Panc1 (cell line): ENCODE measurements at places on chromosomes 2 and 18.

DNA sequence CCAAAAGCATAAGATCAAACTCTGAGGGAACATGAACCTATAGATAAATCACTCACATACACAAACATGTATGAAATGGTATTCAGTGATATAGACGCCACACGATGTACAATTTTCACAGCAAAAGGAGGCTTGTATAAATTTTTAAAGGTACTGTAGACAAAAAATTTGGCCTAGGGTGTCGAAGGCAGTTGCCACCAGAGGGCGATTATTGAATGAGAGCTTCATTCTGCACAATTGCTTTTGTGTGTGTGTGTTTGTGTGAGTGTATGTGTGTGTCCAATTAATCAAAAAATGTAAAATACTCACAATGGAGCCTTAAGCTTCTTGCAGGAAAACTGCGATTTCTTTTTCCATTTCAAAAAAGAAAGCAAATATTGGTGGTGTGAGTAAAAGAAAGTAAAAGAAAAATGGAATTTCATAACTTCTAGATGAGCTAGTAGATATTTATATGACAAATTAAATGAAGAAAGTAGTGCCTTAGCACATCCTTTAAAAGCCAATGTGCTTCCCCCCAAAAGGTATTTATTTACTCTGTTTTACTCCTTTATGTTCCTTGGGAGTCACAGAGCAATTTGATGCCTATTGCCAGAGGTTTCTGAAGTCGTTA is 800.1 kb downstream of the SATB2 start:
- peak; percentile 5 for DNase-seq

GRCh38 chr18:70151614-70152013 is 53.9 kb downstream of the RTTN start:
- no peak for DNase-seq

DNA sequence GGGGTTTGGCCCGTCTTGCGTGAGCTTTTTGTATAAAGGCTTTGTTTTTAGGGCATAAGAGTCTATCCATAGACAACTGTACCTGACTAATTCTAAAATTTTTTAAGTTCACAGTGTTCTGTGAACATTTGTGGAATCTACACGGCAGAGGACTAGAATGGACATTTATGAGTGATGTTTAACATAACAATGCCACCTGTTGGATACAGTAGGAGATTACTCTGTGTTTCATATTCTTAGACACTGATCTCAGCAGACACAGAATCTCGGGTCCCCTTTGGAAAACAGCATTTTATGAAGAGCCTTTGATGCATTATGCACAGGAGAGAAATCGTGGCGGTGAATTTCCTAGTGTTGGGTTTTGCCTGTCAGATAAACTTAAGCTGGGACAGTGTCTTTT is 752.2 kb downstream of the DPP10 start:
- DNase-seq, result no peak

GRCh38 chr18:43442571-43442970 is 165.3 kb upstream of the SYT4 start:
- DNase-seq, result no peak

GRCh38 chr2:112343827-112344585 is 68.6 kb downstream of the ZC3H6 start:
- DNase-seq, result no peak

GRCh38 chr2:128735296-128735960 is 416.8 kb upstream of the HS6ST1 start:
- no peak for DNase-seq

DNA sequence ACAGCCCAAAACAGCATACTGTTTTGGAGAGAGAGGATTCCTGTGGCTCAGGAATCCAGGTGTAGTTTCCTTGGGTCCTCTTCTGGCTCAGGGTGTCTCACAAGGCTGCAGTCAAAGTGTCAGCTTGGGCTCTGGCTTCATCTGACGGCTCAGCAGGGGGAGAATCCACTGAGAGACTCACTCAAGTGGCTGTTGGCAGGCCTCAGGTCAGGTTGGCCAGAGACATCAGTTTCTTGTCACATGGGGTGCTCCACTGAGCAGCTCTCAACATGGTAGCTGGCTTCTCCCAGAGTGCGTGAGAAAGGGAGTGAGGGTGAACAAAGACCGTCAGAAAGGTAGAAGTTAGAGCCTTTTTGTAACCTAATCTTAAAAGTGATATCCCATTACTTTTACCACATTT is 168.4 kb downstream of the SOCS6 start:
- no peak for DNase-seq

GRCh38 chr2:110126906-110127305 is 11.3 kb upstream of the MALL start:
- no peak for DNase-seq

DNA sequence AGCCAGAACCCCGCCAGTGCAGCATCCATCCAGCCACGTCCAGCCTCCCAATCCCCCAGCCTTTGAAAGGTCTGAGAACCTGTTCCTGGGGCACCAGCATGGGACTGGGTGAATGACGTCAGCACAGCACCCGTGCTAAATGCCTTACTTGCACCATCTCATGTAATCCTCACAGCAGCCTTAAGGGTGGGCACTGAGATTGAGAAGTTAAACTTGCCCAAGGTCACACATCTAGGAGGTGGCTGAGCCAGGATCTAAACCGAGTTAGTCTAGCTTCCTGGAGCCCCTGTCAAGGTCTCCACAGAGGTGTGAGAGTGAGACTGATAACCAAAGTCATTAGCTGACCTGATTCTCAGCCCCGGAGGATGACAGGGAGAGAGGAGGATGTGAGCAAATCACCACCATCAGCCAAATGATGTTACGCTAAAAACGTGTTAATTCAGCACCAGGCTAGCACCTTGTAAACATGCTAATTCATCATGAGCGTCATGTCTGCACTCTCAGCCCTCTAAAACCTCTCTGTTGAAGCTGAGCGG is 4.6 kb downstream of the CD8A start:
- no peak for DNase-seq

- no peak for DNase-seq
Observed at GRCh38 chr2:214899751-214900150, 90.3 kb upstream of the BARD1 start.

GRCh38 chr18:48575658-48576456 is 37.0 kb downstream of the CTIF start:
- no peak for DNase-seq

GRCh38 chr2:156803243-156803642 is 367.1 kb downstream of the GPD2 start:
- DNase-seq, result no peak

GRCh38 chr2:75790121-75790813 is 79.6 kb upstream of the GCFC2 start:
- DNase-seq, result no peak

GRCh38 chr18:8139891-8140406 is 469.3 kb upstream of the RAB12 start:
- no peak for DNase-seq

- no peak for DNase-seq
Observed at GRCh38 chr2:210445116-210445707, 31.3 kb downstream of the LANCL1 start.

DNA sequence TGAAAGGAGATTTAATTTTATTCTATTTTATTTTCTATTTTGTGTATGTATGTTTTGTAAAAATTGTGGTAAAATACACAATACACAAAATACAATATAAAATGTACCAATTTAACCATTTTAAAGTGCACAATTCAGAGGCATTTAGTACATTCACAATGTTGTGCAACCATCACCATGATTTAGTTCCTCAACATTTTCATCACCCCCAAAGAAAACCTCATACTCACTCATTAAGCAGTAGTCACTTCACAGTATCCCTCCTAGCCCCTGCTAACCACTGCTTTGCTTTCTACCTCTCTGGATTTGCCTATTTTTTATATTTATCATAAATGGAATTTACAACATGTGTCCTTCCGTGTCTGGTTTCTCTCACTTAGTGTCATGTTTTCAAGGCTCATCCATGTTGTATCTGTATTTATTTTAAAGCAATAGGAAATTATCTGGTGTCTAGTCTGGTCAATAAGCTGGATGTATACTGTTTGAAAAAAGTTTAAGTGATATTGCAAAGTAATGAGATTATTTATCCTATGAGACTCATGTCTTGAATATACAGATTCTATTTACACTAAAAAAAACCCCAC is 77.9 kb upstream of the GLS start:
- DNase-seq, result no peak

DNA sequence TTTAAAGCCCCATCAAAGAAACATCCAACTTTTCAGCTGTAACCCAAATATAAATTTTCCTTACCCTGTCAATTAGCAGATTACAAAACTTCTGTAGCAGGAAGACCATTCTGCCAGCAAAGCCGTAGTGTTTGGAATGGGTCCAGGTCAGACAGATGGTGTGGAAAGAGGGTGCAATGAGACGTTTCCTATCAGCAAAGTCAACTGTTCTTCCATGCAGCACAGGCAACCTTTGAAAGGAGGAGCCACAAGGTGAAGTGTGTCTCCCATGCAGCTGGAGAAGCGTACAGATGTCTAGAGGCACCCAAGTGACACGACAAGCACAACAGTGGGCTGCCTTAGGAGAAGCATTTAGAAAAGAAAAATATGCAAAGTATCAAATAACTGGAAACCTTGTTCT is 83.7 kb downstream of the SP3 start:
- DNase-seq, result no peak

DNA sequence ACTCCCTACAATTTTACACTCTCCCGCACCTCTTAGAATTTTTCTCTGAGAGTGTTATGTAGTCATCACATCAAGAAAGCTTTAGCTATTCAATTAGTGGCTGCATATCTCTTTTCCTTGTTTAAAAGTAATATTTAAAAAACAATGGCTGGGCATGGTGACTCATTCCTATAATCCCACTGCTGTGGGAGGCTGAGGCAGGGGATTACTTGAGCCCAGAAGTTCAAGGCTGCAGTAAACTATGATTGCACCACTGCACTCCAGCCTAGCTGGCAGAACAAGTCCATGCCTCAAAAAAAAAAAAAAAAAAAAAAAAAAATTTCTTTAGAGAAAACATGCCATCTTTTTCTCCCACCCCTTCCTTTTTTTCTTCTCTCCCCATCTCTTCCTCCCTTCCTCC is 44.3 kb downstream of the AQP4 start:
- no peak for DNase-seq

DNA sequence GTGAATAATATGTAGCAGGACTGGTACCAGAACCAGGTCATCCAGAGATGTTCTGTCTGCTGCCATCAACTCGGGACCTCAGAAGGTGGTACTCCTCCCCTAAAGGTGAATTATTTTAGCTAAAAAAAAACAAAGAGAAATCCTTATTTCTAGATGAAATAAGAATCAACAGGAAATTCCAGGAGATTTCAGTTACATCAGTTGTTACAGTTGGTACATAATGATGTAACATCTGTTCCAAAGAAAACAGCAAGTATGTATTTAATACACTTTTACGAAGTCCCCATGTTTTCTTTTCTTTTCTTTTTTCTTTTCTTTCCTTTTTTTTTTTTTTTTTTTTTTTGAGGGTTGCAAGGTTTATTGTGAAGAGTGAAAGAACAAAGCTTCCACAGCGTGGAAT is 33.6 kb upstream of the CD28 start:
- no peak for DNase-seq

- DNase-seq, result no peak
Observed at GRCh38 chr2:178912416-178913048, 105.3 kb upstream of the TTN start.

- DNase-seq, result no peak
Observed at GRCh38 chr2:161582386-161582785, 41.8 kb upstream of the SLC4A10 start.

GRCh38 chr2:107542314-107542740 is 284.4 kb upstream of the RGPD4 start:
- no peak for DNase-seq
